ENCODE measurements at places on chromosomes 11 and 22.

- DNase-seq, result peak; percentile 47
Measured at GRCh38 chr11:46826310-46827044, 19.6 kb downstream of the CKAP5 start.

- DNase-seq, result peak; percentile 3
Measured at GRCh38 chr11:44309478-44310205, at the start of gene ALX4. ALX4 (minus strand) TSS chr11:44310139; CDS start chr11:44310062, 77 bp downstream.

DNA sequence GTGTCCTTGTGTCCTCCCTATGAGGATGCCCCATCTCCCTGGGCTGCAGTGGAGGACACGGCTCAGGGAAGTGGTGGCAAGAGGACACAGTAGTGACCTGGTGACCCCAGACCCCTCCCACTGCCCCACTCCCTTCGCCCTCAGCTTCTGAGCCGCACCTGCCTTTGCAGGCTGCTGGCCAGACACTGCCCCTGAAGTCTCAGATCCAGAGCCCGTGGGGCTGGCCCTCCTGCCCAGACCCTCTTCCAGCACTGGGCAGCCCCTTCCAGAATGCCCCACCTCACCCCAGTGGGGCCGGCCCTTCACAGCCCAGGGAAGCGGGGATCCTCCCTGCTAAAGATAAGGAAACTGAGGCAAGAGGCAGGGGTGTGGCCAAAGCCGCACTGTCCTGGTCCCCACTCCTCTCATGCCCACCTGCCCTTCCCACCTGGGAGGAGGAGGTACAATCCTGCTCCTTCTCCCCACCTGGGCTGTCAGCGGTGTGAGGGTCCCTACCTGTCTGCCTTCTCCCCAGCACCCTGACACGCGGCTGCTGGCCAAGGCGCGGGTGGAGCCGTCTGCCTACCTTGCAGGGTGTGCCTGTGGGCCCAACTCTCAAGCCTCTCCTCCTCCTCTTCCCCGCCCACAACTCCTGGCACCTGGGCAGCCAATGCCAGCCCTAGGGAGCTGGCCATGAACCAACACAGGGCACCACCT is 17.3 kb downstream of the TRPM5 start:
- no peak for DNase-seq

- DNase-seq, result no peak
Measured at GRCh38 chr11:131533149-131533548, 162.7 kb downstream of the NTM start.

GRCh38 chr11:40360206-40360798 is 1099.2 kb downstream of the LRRC4C start:
- DNase-seq, result no peak

DNA sequence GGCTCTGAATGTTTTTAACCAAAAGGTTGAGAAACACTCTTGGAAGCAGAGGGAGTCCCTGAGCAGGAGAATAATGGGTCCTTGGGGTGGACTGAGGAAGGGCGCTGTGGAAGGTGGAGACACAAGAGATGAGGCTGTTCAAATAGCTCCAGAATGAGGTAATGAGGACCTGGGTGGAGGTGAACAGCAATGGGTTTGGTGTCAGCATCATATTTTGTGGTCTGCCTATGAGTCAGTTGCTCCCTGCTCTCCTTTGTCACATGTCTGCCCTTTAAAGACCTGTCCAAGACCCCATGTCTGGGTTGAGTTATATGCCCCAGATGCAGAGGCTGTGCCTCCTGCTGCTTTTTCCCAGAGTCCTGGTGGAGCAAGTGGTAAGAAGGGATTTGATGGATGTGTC is 113.6 kb downstream of the BARX2 start:
- no peak for DNase-seq
